ENCODE measurements at places on chromosomes 11 and 22.

- no peak for DNase-seq
These were observed 2.1 kb upstream of the CARD10 start for GRCh38 chr22:37521236-37521739.

- no peak for DNase-seq
These were observed 185.4 kb upstream of the GUCY1A2 start for GRCh38 chr11:107203656-107204055.

GRCh38 chr11:36988556-36988955 is 390.5 kb upstream of the RAG2 start:
- DNase-seq = no peak

DNA sequence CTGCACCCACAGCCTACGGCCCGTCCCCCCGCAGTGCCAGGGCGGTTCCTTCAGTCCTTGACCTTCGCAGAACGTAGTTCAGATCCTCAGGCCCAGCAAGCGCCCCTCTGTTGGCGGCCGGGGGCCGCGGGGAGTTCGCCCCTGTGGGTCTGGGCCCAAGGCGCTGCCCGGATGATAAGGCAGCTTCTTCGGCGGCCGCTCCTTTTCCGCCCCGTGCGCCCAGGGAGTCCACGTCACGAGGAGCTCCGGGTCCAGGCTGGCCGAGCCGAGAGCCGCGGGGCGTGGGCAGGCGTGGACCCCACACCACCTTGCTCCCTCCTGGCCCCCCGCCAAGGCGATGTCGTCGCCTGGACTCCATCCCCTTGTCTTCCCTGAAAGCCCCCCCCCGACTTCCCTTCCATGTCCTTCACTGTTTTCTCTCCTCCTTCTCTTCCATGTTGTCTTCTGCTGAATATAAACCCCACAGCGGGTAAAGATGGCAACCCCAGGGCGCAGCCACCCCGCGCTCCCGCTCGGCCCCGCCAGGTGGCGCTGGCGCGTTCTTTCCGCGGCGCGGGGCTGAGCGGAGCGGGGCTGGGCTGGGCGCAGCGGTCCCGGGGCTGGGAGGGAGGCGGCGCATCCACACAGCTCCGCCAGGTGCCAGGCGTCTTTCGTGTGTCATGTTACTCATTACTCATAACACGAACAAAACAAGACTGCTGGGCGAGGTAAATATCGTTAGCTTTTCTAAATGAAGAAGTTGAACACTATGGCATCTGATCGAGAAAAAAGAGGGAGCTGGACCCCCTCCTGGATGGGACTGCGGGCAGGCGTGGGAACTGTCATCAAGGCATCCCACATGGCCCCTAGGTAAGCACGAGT is 321.0 kb downstream of the NTM start:
- DNase-seq = peak; percentile 11

DNA sequence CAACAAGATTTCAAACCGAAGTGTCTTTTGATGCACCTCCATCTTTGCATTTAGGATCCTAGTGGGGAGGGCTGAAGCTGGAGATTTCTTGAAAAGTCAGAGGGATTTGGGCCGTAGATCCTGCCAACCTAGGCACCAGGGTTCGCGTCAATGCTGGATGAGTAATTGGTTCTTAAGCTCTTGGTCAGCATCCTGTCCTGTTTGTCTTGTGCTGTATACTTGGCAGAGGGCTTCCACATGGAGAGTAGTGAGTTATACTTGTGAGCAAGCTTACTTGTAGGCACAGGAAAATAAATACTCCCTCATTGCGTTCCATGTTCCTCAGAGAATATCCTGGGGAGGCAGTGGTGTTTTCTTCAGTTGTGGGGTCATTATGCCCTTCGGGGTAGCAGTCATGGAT is 12.6 kb downstream of the INSC start:
- DNase-seq = no peak

DNA sequence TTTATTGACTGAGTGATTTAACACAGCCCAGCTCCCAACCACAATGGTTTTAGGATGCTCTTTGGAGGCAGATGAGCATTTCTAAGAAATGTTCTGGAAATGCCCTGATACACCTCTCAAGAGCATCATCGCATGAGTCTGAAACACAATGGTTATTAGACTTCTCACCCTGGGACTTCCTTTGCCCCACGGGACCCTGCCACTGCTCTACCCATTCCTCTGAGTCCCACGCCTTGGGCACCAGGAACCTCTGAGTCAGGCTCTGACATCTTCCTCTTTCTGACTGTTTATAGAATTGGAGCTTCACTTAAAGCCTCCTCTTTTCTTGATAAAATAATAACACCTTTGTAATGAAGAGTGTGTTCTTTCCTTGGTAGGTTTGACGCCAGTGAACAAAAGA is 85.6 kb upstream of the PARVA start:
- DNase-seq = no peak

DNA sequence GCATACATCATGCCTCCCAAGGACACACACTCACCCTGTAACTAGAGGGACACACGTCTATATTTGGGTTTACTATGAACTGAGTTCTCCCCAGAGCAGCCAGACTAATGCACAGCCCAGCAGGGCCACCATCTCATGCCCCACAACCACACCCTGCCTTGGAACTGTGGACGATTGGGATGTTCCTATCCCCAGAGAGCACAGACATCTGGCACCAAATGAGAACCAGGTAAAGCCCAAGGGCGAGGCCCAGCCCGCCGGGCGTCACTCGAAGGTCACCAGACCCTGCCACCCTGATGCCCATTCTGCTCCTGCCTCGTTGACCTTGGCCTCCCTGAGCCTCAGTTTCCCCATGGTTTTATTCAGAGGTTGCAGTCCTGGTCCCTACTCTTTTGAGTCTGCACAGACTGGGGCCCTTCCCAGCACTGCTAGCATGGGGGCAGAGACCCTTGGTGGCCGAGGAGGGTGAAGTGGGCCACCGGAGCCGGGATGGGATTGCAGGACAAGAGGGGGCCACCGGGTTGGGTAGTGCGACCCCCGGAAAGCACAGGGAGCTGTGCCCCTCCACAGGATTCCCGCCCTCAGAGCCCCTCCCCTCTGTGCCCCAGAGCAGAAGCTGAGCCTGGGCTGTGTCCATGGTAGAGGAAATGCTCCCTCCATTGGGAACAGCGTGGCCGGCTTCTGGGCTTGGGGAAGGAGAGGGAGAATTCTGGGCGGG is 56.8 kb downstream of the IGLL5 start:
- DNase-seq = no peak

- no peak for DNase-seq
These were observed 1.7 kb upstream of the DIXDC1 start for GRCh38 chr11:111935317-111936039.

DNA sequence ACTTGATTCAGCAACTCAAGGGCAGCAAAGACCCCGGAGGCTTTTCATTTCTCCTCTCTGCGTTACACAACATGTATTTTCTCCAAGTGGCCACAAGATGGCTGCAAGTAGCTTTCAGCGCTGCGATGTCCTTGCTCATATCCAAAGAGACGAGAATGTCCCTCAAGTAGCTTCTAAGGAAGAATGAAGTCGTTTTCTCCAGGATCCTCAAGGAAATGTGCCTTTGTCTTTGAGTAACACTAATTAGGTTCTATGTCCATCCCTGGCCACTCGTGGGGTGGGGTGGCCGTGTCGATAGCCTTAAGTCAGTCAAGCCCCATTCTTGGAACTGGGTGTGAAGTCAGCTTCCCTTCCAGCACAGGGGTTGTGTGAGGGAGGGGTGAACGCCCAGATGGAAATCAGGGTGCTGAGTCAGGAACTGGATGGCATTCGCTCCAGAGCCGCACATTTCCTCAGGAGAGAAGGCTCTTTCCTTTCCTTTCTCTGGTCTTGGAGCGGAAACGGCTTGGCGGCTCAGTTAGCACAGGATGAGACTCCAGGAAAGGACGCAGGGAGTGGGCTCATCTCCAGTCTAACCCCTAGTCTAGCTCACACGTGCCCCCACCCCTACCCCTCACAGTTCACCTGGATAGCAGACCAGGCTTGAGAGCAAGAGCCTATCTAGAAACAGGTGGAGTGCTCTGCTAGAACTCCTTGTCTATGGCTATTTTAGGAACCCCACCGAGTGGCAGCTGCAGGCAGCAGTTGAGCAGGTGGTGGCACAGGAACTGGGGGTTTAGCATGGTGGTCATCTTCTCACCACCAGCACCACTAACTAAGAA is 44.3 kb downstream of the NNMT start:
- DNase-seq = no peak

- DNase-seq = no peak
These were observed 121.5 kb upstream of the TEAD1 start for GRCh38 chr11:12552692-12553091.

DNA sequence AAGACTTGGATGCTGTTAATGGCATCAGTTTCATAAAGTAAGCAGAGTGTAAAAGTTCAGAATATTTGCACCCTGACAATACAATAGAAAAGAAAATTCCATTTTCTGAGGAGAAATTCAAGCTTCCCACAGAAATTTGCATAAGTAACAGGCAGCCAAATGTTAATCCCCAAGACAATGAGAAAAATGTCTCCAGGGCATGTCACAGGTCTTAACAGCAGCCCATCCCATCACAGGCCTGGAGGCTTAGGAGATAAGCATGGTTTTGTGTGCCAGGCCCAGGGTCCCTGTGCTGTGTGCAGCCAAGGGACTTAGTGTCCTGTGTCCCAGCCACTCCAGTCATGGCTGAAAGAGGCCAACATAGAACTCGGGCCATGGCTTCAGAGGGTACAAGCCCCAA is 347.6 kb downstream of the LUZP2 start:
- no peak for DNase-seq

DNA sequence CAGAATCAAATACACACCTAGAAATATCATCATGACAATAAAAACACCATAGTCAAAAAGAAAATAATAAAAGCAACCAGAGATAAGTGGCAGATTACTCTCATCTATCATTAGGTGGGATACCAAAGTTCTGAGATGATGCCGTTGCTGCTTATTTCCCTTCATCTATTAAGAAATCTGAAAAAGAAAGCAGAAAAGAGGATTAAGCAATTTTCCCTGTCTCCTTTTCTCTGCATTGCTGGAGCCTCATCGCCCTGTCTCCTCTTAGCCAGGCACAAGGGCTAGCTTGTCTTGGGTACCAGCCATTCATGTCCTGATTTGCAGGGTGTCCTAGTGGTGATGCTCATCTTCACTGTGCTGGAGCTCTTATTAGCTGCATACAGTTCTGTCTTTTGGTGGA is 3.9 kb upstream of the MS4A14 start:
- no peak for DNase-seq

GRCh38 chr11:112396076-112396475 is 135.4 kb upstream of the PLET1 start:
- DNase-seq = no peak

DNA sequence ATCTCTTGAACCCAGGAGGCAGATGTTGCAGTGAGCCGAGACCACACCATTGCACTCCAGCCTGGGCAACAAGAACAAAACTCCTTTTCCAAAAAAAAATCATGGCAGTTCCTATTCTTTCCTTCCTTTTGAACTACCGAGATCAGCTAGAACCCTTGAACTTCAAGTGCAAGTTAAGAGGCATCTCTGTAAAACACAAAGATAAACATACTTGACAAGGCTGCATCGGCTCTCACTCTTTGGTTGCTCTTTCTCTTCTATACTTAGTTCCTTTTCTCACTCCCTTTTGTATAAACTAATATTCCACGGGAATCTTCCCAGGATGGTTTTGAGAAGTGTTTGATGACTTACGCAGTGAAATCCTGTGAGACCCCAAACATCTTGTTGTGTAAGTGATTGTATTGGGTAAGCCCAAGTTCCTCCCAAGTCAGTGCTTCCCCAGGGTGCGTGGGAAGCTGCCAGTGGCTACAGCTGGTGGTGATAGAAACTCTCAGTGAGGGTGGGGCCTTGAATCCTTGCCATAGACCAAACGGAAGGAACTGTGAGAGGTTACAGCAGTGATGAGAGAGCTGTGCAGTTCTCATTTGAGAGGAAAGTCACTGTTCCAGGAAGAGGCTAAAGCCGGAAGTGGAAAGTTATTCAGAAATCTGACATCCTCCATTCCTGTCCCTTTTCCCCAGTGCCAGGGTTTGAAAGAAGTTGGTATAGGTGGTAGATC is 24.1 kb upstream of the CDC42EP2 start:
- DNase-seq = no peak

DNA sequence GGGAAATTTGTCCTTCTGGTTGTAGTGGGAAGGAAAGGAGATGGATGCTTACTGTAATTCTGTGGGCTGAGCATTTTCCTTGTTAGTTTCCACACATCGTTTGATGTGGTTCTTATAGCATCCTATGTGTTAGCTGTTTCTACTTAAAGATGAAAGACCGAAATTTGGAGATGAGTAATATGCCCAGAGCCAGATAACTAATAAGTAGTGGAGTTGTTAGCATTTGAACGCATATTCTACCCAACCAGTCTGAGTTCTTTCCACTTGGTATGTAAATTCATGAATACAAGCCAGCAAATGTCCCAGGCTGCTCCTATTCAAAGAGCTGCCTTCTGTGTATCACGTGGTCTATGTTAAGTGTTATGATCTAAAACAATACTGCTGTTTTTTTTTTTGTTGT is 14.6 kb downstream of the SPECC1L start:
- DNase-seq = no peak

- no peak for DNase-seq
These were observed 73.4 kb downstream of the LINC01488 start for GRCh38 chr11:69554849-69555248.

DNA sequence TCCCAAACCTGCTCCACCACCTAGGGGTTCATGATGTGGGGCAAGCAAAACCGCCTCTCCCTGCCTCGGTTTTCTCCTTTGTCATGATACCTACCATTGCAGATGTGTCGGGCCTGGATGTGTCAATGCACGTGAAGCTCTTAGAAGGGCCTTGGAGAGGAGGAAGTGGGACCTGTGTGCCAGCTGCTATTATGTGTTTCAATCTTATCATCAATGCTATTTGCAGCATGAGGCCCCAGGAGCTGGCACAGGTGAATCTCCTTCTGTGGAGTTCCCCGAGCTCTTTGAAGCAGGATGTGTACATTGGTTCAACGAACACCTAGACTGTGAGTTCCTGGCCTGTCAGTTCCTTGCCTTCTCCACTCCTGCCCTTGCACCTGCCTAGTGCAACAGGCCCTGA is 331.6 kb downstream of the CTTN start:
- no peak for DNase-seq

DNA sequence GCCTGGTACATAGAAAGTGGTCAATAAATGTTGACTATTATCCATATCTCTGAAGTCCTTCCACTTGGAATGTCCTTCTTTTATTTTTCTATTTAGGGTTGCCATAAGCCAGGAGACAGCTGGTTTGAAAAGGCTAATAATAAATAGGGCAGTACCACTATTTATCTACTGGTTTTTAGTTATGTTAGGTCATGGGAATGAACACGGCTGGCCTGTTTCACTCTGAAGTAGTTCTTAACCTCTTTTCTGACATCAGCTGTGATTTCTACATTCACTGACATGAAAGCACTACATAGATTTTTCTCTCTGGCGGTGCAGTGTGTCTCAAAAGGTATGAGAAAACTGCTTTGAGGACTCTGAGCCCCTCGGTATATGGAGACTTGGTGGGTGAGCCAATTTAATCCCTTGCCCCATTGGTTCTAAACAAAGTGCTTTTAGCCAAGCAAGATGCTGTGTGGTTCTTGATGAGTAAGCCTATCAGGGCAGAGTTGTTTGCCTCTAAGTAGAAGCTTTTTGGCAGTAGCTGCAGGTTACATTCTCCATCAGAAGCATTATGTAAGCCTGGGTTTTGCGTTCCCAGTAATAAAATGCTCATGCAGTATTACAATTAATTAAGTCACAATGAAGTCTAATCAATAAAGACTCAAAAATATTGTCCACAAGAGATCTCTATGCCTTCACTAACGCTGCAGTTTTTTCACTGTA is 48.7 kb upstream of the APOA1 start:
- DNase-seq = no peak

- DNase-seq = no peak
These were observed 225.4 kb upstream of the ZC3H12C start for GRCh38 chr11:109867784-109868183.
